ENCODE measurements at places on chromosomes 4 and X.

- peak; percentile 57 for DNase-seq
These were observed 18.2 kb downstream of the MRFAP1 start for GRCh38 chr4:6658597-6659075.

DNA sequence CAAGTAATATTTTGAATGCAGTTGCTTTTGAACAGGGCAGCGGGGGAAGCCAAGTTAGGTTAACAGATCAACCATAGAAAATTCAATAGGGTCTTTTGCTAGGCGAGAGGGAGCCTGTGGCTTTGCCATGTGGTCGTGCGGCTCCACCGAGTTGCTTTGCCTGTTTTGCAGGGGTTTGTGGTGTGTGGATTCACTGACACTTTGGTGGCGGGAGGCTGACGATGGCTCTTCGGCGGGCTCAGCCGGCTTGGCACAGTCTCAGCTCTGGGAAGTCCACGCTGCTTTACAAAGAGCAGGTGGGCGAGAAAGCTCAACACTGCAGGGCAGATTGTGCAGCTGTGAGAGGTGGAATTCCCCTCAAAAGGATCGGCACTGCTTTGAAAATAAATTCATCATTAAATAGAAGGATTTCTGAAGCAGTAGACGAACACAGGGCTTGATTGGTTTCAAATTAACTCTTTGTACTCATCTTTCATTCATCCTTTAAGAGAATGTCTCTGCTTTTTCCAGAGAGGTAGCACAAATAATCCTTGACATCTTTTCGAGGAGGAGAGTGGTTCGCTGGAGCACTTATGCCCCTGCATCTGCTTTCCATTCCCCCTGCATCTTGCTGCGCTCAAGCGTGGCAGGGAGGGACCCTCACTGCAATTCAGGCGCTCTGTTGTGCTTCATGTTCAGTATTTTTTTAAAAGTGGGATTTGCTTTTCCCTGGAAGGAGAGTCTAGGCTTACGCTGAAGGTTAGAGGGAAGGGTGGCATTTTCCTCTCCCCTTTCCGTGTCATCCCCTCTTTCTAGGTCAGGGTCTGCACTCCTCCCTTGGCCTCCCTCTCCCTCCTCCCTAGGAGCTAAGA, 201.8 kb upstream of the LEF1 start:
- peak; percentile 63 for DNase-seq

GRCh38 chr4:174086829-174087799, 196.4 kb downstream of the FBXO8 start:
- DNase-seq: no peak

DNA sequence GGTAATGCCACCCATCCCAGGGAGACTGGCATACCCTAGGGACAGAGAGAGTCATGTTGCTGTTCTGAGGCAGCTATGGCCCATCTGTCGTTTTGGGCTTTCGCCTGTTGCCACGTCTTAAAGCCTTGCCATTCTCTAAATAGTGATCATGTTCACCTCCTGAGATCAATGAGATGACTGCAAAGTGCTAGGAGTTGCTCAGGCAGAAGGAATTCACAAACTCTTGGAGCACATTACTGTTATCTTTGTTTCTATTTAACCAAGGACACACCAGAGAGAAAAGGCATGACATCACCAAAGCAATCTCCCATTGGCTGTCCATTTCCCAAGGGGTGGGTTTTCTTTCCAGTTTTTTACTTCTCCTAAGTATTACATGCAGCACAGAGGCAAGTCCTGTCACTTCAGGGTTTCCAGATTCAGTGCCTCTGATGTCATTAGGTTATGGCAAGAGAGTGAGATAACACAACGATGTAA, 37.1 kb upstream of the SETD7 start:
- no peak for DNase-seq

- DNase-seq: no peak
These were observed 95.7 kb downstream of the DCLK2 start for GRCh38 chr4:150173982-150174398.

- no peak for DNase-seq
These were observed 48.0 kb upstream of the PDLIM5 start for GRCh38 chr4:94403751-94404150.

- no peak for DNase-seq
These were observed 31.1 kb downstream of the FGFRL1 start for GRCh38 chr4:1042352-1043055.

GRCh38 chr4:74671080-74671698, 123.1 kb downstream of the BTC start:
- peak; percentile 42 for DNase-seq

GRCh38 chr4:87262886-87263285, 42.5 kb upstream of the KLHL8 start:
- DNase-seq: no peak
